ENCODE measurements at places on chromosomes 13 and 19.

DNA sequence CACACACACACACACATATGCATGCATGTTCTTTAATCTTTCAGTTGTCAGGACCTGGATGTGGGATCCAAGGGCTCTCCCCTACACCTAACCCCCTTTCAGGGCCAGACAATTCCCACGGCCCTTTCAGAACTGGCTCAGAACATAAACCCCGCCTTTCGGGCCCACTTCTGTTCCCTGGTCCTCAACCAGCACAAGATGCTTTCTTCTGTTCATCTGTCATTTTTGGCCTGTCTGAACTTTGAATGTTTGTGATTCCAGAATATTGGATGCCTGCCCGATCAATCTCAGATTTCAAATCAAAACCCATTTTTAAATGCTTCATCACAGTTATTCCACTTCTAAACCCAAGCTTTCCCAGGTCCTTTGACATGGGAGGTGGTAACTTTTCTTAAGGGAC is 167.3 kb downstream of the USP12 start:
- no peak for DNase-seq

DNA sequence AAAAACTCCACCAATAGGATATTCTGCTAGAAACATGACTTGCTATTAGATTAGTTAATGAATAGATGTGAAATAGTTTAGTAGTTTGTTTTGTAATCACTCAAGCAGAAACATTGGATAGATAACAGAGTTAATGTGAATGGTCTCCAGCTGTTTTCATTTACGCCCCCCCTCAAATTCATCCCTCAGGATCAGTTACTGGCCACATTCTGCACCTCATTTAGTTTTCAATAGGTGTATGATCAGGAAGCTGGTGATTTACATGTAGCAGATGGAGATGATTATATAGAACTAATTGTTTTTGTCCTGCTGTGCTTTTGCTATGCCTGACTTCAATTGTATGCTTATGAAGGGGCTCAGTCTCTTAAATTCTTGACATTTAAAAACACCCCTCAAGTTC is 759.0 kb downstream of the SLITRK6 start:
- no peak for DNase-seq

DNA sequence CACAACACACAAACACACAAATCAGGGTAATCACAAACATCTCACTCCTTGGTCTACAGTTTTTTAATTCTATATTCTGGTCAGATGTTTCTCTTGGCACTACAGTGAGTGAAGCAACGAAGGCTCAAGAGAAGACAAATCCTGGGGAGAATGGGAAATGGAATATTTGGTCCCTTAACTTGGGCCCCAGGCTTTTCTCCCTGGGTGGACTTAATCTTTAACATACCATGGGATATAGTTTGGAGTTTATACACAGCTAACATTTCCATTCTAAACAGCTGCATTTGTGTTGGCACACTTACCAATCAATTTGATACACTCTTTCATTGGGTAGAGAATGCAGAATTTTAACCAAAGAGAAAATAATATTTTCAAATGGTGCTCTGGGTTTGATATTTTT is 1132.6 kb upstream of the SLC10A2 start:
- no peak for DNase-seq

DNA sequence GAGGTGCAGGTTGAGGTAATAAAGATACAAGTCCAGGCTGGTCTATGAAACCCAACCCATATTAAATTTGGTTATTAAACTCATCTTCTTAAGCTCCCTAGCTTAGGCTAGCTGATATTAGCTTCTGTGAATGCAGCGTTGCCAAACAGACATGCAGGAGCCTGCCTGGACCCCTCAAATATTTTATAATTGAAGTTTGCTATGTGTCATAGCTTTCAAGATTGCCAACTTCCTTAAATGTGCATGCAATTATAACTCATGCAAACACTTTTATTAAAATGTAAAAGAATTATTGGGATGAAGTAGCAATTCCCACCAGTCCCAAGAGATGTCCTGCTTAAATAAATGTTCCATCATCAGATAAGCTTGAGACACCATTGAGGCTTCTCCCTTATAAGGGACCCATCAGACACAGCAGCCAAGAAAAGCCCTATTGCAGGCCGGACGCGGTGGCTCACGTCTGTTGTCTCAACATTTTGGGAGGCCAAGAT is 51.3 kb downstream of the MBNL2 start:
- DNase-seq: no peak

GRCh38 chr19:40614622-40615411 is 13.6 kb downstream of the LTBP4 start:
- peak; percentile 72 for DNase-seq

- peak; percentile 68 for DNase-seq
These were observed 4.8 kb downstream of the RPS16 start for GRCh38 chr19:39430675-39431593.

DNA sequence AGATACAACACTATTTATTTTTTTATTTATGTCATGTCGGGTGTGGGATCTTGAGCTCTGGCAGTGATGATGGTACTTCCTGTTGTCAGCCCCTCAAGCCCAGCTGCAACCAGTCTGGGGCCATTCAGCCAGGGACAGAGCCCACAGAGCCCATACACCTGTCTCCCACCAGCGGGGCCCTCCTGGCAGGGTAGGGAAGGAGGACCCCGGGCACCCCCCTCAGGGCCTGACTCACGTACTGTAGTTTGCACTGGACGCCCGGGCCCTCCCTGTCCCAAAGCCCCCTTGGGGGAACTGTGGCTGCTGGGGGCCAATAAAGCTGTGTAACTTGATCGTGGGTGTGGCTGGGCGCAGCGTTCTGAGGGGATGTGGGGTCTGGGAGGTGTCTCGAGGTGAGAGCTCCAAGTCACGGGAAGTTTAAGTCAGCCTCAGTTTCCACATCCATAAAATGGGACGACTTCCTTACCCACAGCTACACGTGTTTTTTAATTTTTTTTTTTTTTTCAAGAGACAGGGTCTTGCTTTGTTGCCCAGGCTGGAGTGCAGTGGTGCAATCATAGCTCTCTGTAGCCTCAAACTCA is 9.5 kb downstream of the ATG4D start:
- DNase-seq: no peak

GRCh38 chr13:24287748-24288287 is 21.6 kb upstream of the C1QTNF9 start:
- no peak for DNase-seq

DNA sequence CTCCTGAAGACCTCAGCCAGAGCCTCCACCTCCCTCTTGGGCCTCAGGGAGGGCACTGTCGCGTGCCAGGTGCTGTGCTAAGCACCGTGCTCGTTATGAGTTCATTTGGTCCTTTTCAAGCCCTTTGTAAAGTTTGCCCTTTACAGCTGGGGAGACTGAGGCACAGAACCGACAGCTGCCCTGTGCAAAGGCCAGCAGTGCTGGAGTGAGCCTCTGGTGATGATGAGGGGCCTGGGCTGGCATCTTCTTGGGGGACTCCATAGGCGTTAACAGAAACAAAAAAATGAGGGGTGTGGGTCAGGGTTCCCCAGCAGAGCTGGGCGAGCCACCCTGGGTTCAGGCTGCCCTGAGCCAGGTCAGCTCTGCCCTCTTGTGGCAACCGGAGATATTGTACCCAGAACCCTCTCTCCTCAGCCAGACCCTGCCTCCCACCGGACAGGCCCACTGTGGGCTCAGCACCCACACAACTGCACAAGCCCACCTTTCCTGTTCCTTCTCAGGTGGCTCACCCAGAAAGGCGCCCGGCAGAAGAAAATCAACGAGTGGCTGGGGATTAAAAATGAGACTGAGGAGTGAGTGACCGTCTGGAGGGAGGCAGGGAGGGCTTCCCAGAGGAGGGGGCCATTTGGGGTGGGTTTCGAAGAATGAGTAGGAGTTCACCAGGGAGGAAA is 5.5 kb upstream of the IFI30 start:
- DNase-seq: peak; percentile 47

DNA sequence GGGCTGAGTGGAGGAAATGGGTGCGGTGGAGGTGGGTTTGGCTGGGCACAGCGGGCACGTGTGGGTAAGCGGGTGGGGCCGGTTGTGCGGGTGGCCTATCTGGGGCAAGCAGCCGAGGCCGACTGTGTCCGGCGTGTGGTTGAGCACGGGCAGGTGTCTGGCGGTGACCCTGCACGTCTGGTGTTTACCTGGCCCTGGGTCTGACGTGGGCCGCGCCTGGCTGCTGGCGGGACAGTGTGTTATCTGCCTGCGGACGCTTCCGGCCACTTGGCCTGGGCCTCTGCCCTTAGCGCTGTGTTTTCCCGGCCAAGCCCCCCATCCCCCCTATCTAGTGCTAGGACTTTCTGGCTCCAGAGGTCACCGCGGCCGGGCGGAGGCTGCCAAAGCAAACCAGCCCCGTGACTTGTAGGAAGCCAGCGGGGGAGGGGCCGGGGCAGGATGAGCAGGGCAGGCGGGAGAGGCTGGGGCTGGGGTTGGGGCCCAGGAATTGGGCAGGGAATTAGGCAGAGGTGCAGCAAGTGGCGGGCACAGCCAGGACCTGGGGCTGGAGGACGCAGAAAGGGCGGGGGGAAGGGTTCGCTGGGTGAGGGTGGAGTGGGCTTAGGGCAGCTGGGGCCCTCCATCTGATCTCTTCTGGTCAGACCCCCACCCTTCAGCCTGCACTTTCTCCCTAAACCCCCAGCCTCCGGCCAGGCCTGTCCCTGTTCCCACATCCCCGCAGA is 534 bp upstream of the HPN start:
- DNase-seq: no peak

GRCh38 chr13:44719857-44720671 is 143.9 kb upstream of the TSC22D1 start:
- DNase-seq: no peak

DNA sequence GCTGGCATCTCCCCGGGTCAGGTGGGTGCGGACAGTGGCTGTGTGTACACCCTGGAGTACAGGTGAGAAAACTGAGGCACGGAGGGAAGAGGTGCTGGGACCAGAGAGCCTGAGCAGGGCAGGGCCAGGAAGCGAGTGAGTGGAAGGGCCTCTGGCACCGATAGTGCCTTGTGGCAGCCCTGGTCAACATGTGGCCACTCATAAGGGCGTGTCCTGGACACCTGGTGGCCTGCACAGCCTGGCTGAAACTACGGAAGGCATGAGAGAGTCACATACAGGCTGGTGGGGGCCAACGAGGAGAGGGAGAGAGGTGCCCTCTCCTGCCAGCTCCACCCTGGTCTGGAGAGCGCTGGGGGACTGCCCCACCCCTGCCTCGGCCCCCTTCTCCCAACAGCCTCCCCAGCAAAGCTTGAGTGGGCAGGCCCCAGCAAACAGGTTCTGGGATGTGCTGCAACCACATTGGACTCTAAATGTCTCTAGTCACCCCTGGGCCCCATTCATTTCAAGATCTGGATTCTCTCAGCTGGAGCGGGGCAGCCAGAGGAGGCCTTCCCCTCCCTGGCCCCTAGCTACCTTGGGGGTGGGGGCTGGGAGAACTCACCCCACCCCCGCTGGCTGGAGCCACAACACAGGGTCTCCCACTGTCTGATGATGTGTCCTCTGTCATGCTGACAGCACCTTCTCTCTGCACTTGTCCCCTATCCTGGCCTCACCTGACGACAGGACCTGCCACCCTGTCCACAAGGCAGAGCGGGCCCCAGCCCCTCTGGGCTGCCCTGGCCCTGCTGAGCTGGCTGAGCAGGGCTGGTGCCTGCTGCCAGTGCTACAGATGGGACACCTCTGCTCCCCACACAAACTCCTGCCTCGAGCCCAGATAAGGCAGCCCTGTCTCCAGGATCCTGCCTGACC is 5.8 kb downstream of the CBARP start:
- no peak for DNase-seq

GRCh38 chr19:38470788-38471480 is 37.4 kb downstream of the RYR1 start:
- no peak for DNase-seq

- no peak for DNase-seq
These were observed 227.9 kb downstream of the TEX29 start for GRCh38 chr13:111548301-111548700.

DNA sequence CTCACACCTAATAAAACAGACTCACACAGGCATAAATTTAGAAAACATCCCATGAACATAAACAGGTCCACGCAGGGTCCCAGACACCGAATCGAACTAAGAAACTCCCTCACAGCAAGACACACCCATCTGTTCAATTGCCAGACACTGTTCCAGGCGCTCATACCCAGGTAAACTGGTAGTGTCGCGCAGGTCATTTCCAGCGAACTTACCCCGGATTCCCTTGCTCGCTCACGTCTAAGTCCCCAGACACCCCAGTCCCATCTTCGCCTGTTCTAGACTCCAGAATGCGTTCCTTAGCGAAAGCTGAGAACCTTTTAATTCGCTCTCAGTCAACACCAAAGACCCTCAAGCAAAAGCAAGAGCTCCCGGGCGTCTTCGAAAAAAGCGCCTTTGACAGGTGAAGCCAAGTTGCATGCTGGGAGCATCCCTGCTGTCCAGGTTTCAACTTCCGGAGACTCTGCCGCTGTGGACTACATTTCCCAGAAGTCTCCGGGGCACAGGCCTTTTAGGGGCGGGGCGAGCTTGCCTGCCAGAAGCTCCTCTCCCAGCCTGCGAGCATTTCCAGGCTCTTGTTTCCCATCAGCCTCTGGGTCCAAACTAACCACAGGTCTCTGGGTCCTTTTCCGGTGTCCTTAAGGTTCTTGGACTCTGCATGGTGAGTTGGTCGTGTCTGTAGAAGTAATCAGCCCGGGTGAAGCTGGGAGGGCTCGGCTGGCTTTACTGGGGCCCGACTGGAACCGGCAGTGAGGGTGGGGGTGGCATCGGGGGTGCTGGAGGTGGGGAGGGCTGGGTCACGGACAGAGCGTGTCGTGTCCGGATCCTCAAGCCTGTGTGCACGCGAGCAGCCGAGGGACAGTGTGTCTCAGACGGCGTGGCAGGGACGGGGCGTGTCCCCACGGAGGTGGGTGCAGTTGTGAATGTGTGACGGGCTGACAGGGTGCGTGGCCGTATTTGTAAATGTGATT is at the start of gene ZNF283:
Gene ZNF283, plus strand, starts transcription at position 535 of the 968 bp plus-strand sequence. CDS start 6,184 bp downstream, outside the sequence.
- DNase-seq: peak; percentile 77

GRCh38 chr13:75811841-75812240 is 175.7 kb downstream of the LMO7 start:
- no peak for DNase-seq

GRCh38 chr13:48859272-48860105 is 116.2 kb upstream of the FNDC3A start:
- DNase-seq: no peak

DNA sequence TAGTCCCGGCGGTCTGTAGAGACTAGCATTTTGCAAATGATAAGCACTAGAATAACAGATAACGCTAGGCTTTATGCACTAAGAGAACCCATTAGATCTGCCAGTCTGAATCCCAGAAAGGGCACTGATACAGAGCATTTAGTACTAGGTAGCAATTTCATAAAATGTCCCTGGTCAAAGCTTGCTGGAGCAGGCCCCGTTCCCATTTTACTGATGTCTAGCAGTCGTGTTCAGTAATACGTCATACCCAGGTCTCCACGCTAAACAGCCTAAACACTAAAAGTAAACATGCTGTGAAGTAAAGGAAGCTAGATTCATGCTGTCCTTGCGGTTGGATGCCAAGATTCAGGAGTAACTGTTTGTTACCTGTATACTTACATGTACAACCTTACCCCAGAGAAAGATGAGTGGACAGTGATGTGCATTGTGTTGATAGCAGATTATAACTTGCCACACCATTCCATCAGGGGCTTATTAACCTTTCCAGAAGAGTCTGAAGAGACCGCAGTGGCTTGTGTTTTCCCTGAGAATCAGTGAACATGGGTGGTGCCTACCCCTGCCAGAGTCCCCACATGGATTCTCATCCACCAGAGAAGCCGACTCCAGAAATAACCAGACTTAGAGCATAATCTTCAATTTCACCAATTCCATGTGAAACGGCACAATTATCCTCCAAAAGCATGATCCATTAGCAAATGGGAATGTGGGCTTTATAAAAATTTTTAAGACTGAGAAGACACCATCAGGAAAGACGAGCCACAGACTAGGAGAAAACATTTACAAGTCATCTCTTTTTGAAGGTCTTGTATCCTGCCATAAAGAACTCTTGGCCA is 3.4 kb upstream of the RPS11 start:
- no peak for DNase-seq

GRCh38 chr19:34847393-34847792 is 74.4 kb upstream of the ZNF599 start:
- no peak for DNase-seq

Measured in effector CD4-positive, alpha-beta T cell (primary cell).